ENCODE measurements at places on chromosomes 12 and 14.

GRCh38 chr12:94671917-94672316, 21.6 kb upstream of the TMCC3 start:
- no peak for DNase-seq

DNA sequence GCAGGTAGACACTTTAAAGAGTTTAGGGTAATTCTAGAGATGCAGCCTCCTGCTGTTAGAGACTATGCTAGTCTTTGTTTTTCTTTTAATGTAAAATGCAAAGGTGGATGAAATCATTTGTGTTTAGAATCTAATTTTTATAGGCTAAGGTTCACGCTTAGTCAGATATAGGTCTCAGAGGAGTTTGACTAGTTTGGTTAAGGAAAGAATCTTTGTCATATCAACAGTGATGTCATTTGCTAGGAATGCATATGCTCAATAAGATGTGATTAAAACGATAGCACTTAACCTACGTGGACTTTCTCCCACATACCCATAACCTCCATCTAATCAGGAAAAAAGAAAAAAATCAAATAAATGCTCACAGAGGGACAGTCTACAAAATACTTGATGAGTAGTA, 859.3 kb upstream of the ATXN7L3B start:
- DNase-seq: no peak

DNA sequence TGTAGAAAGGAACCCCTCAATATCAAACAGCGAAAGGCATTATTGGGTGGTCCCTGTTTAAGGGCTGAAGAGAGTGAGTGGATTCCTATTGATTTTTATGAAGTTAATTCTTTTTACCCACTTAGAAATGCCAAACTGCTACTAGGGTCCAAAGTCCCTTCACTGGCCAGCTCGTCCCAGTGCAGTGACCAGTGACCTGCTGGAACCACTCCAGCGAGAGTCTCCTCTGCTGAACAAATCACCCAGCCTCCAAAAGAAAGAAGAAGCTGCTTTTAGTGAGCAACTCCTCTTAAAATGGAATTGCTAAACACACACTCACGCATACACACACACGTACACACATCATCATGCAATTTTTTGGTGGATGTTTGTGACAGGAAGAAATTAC, 198.2 kb upstream of the PLEKHG7 start:
- no peak for DNase-seq

DNA sequence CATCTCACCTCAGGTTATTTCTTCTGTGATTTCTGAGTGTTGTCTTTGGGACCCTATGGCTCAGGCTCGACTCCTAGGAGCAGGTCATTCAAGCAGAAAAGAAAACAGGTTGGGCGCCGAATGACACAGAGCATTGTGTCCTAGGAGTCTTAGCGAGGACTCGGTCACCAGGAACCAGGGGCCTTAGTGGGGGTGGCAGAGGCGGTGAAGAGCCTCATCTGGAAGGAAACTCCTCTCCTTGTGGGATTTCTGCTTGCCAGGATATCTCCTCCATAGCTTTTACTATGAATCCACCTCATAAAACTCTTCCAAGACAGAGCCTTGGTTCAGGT, 630 bp downstream of the PLEKHH1 start:
- no peak for DNase-seq

DNA sequence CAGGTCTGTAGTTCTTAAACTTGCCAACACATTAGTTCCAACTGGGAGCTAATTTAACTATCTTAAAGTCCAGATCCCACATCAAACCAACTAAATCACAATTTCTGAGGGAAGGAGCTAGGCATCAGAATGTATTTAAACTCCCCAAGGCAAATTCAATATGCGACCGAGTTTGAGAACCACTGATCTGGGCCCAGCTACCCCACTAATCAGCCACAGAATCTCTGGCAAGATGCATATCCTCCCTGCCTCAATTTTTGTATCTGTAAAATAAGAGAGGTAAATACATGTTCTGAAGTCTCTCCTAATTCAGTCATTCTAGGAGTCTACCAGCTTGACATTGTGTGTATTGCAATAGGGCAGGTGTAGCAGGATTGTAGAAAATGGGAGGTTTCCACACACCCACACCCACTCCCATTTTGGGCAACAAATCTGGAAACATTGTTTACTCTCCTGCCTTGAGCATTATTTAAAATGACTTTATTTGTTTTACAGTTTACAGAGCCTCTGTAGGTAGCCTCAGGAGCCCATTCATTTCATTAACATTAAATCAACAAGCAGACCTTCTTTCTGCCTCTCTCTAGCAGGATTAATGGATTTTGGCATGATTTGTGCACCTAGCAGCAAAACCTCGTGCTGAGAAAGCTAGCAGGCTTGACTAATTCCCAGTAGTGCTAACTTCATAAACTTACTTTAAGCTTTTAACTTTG, 15.6 kb downstream of the LGR5 start:
- no peak for DNase-seq

DNA sequence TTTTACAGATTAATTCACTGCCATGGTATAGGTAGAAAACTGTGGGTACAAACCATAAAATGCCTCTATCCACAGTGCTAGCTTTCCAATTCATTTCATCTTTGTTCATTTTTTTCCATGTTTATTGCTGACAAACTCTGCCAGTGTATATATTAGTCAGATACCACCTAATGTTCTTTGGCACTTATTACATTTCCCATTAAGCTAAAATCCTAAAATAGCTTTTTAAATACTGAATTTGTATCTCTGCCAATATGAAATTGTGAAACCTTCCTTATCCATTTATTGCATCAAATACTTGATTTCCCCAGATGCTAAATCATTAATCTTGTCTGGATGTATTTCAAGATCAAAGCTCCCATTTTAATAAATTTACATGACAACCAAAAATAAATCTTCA, 150.1 kb upstream of the FSCB start:
- DNase-seq: no peak

DNA sequence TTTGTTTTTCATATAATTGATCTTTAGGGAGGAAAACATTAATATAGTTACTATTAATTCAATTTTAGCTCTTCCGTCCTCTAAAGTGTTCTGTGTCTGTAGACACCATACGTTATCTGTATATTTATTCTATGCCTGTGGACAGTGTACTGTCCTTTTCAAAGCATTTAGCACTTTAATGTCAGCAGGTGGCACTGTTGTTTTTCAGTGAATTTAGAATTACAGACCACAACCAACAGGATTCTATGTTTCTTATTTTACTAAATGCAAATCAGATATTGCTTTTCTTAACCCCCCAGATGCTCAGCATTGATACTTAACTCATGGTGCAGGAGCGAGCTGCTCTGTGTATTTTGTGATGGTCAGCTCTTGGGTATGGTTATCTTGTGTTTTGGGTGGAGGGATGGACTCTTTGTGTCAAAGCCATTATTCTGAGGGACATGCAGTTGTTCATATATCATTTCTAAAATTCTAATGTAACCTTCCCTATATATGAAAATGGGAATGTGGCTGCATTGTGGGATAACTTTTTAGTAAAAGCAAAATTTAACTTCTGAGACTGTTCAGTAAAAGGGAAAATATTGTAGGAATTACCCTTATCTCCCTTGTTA, 65.2 kb downstream of the PAPOLA start:
- no peak for DNase-seq

DNA sequence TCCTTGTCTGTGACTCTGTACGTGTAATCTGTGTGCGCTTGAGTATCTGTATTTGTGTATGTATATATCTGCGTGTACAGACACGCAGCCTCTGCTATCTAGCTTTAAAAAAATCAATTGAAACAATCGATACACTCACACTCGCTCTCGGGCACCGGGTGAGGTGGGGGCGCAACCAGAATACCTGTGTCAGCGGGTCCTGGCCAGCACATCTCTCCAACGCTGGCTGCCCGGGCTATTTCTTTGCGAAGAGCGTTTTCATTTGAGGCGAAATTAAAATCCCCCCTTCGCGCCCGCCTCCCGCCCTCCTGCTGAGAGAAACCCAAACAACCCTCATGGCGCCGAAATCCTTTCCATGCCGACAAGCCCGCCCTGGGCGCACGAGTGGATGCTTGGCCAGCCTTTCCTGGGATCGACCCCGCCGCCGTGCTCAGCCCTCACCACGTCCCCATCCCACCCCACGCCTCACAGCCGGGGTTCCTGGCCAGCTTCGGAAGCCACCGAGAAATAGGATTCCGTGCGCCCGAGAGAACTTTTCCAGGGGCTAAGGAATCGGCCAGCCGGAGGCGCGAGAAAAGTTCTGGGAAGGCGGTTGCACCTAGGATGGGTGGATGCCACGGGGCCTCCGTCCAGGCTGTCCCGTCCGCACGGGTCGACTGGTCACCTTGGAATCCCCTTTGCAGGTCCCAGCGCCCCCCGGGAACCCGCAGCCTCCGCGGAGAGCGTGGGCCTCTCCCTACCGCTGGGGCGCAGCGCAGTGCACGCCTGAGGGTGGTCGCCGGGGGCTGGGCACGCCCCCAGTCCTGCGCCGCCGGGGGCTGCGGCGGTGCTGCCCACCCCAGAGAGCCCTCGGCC, 1.0 kb downstream of the ZDHHC22 start:
- DNase-seq: no peak

GRCh38 chr12:39807043-39807442, 187.4 kb upstream of the ABCD2 start:
- no peak for DNase-seq

DNA sequence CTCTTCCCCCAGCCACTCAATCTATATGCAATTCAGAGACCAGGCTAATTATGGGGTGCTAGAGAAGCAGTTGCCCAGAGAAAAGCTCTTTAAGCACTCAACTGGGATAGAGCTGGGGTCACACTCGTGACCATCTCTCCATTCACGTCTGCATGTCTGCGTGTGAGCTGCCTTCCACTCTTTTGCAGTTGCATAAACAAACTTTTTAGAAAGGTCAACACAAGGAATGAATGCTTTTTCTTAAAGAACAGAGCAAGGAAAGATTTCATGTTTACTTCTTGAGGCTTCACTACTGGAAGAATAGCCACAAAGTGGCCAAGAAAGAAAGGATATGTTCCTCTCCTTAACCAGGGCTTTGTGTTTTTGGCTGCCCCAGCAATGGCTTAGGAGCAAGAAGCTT, 151.1 kb downstream of the SAMD4A start:
- DNase-seq: no peak

GRCh38 chr12:51406290-51406689, 15.1 kb upstream of the GALNT6 start:
- no peak for DNase-seq

GRCh38 chr12:119699199-119699760, 31.3 kb downstream of the PRKAB1 start:
- no peak for DNase-seq

- no peak for DNase-seq
Observed at GRCh38 chr14:27242874-27243273, 645.0 kb upstream of the NOVA1 start.

GRCh38 chr14:101844751-101845150, 83.2 kb downstream of the PPP2R5C start:
- DNase-seq: no peak

DNA sequence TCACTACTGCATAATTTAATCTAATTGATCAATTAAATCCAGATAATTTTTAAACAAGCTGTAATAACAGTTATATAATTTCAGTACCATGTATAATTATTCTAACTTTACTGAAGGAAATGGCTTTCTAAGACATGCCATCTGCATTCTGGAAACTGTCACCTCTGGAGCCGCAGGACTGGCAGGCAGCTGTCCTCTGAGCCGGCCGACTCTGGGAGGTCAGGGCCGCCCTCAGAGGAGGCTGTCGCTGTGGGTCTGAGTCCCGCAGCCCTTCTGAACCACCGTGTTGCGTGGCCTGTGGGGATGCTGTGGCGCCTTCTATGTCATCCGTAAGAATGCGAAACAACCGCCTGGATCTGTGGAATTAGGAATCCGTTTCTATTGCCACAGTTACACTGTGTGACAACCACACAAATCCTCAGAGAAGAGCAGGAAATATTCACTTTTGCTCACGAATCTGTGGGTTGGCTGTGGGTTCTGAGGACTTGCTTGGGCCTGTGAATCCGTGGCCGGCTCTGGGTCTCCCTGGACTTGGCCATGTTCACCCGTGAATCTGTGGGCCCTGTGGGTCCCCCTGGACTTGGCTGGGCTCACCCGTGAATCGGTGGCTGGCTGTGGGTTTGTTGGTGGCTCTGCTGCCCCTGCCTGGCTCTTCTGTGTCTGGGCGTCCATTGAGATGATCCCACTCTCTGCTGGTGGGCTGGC, 17.2 kb upstream of the GALNT9 start:
- no peak for DNase-seq

GRCh38 chr12:45582986-45583659, 146.4 kb upstream of the ARID2 start:
- DNase-seq: no peak

DNA sequence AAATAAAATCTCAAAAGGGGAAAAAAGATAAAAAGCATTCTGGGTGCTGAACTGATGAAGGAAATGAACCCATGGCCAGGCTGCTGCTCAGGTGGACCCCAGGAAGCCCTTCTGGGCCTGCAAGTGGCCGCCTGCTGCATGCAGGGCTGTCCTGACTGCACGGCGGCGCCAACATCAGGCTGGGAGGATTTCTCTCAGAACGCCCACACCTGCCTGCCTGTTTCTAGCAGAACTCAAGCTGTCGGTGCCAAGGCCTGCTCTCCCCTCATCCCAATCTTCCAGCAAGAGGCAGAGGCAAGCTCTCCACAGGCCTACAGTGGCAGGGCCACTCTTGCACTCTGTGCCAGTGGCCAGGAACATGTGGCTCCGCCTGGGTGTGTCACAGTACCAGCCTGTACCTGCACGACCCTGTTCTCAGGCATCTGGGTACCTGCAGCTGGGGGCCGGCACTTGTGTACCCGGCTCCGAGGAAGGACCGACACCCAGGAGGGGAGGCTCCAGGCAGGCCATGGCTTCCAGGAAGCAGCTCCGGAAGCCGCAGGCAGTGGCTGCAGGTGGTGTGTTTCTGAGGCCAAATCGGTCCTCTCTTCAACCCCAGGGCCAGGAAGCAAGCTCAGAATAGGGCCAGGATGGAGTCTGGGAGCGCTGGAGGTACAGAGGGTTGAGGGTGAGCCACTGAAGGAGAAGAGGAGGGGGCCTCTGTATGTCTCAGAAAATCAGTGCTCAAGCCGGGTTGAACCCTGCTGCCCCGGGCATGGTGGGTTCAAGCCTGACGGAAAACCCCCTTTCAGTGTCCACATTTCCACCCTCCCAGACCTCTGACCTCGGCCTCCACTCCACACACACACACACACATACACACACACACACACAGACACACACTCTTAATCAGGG, 2.5 kb upstream of the INF2 start:
- DNase-seq: no peak

DNA sequence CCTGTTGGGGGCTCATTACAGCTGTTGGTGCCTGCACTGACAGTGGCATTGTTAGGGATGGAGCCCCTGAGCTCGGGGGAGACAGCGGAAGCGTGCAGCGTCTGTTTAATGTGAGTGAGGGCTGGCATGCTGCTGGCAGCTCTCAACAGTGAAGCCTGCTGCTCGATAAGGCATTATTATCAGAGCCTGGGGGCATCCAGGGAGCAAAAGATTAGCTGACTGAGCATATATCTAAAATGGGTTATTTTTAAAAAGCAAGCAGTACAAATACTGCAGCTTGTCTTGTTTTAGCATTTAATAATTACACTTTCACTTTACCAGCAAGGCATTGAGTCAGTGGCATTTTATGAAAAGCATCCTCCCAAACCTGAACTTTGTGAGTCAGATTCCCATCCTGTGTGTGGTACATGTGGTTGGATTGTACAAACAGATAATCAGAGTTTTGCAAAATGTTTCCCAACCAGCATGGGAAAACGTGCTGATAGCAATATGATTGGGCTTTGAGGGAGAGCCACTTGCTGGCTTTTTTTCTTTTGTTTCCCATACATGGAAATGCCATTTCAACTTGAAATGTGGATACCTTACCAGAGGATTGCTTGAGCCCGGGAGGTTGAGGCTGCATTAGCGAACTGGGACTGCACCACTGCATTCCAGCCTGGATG, 150.8 kb downstream of the PRKCH start:
- DNase-seq: no peak

- no peak for DNase-seq
Observed at GRCh38 chr14:74955229-74956026, at the start of gene PGF. Gene PGF, minus strand, starts transcription at chr14:74955597. Its CDS starts 355 bp downstream, at chr14:74955242.

All from activated CD8-positive, alpha-beta memory T cell treated with anti-CD3 and anti-CD28 coated beads for 48 hours (primary cell).